ENCODE measurements at places on chromosomes 4 and X.

- DNase-seq: no peak
Measured at GRCh38 chrX:41449131-41449530, 2.0 kb downstream of the NYX start.

- DNase-seq: no peak
Measured at GRCh38 chrX:51148848-51149247, 183.8 kb upstream of the NUDT10 start.

DNA sequence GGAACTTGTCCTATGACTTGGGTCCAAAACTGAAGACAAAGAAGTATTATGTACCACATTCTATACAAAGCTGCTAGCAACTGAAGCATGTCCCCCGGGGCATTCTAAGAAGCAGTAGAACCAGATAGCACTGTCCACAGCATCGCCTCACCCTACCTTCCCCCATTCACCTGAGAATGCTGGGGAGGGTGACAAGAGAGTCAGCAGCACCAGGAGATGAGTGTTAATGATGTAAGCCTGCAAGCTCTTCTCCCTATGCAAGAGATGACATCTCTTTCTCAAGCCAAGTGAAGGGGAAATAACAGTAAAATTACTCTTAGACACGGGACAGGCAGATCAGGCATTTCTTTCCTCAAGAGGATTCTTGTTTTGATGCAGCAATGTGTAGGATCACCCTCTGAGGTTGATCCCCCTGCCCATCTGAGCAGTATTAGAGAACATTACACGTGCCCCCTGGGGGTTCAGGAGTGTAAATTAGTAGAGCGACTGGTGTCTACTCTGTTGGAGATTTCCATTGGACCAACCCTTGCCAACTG, 13.9 kb upstream of the TLR1 start:
- DNase-seq: no peak

GRCh38 chr4:168487282-168488035, 7.2 kb upstream of the DDX60L start:
- DNase-seq: peak; percentile 33

DNA sequence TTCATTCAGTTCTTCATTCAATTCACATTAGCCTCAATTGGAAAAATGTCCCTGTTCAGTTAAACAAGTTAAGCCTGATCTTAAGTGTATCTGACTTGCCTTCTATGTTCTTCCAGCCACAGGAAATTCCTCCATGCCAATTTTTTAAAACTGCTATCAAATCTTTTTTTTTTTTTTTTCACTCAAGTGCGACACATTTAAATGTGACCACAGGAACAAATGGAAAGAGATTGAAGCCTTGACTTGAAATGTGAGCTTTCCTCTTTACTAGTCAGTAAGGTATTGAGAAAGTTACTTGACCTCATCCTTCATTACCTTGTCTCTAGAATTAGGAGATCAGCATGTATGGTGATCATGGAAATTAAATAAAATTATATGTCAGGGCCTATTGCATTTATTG, 165.1 kb downstream of the SLIT2 start:
- no peak for DNase-seq

Measured in amniotic epithelial cell (primary cell).